ENCODE measurements at places on chromosomes 3 and 15.
A peak's percentile ranks its signal among the peaks of the same experiment; 100 is the strongest.

GRCh38 chr3:64888165-64888564 lies 200.4 kb upstream of the ADAMTS9 start:
- no peak for DNase-seq

- DNase-seq: no peak
These were observed 12.4 kb downstream of the PIF1 start for GRCh38 chr15:64813075-64813474.

- DNase-seq: no peak
These were observed 12.1 kb upstream of the GATA2 start for GRCh38 chr3:128504963-128505730.

DNA sequence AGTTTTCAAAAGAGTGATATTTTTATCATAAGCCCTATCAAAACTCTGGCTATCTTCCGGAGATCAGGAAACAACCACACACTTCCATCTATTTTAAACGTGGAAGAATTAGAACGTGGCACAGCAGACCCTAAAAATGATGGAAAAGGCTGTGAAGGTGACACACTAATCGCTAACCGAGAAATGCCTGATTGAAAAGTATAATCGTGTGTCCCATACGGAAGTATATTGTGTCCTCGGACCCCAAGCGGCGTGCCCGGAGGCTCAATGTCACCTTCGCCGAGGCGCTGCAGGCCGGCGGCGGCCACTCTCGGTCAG lies 642 bp downstream of the COX5A start:
- DNase-seq: no peak

GRCh38 chr3:129586746-129587430 lies 19.6 kb downstream of the PLXND1 start:
- DNase-seq: no peak

- no peak for DNase-seq
These were observed 8.7 kb upstream of the GRM2 start for GRCh38 chr3:51698209-51698608.

- DNase-seq: peak; percentile 73
These were observed 960 bp downstream of the THBS1 start for GRCh38 chr15:39581793-39582285.

DNA sequence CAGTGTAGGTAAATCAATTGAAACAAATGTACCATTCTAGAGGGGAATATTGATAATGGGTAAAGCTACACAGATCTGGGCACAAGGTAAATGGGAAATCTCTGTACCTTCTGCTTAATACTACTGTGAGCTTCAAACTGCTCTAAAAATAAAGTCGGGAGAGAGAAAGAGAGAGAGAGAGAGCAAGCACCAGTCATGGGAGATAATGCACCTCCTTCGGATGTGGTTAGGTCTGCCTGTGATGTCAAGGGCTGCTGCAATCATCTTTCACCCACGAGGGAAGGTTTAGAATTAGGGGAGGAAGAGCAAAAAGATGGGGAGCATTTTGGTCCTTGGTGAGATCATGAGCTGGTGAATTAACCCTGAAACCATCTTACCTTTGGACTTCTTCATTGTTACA lies 219.1 kb downstream of the ZNF385D start:
- no peak for DNase-seq

DNA sequence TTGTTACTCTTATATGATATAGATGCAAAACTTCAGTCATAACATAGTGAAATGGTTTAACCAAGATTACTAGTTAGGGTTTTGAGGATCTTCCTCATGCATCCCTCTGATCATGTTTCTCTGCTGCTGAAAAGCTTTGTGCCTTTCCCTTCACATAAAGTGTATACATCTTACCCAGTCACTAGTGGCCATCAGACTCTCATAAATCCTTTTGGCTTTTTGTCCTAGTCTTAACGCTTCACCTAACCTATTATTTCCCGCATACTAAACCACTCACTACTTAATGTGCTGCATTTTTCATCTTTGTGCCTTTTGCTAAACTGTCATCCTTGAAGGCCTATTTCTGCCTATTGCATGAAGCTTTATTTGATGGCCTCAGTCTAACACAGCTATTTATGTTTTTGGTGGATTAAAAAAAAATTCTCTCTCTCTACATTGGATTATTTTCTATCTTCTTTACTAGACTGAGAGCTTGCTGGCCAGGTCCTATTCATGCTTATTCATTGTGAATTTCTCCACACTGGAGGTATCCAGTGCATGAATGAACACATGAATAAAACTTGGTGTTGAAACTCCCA lies 717.6 kb upstream of the GOLIM4 start:
- no peak for DNase-seq

DNA sequence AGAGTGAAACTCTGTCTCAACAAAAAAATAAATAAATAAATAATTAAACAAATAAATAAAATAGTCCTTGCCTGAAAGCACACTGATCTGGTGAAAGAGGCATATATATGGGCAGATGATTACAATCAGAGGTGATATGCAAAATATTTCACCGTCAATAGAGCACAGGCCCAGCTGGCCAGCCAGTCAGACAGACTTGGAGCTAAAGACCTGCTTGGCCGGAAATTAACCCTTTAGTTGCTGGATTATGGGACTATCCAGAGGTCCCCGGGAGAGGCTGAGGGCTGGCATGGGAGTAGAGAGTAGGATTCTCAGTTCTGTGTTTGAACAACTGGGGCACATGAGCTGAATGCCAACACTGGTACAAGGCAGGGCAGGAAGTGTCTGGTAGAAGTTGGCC lies 59.1 kb upstream of the CTNNB1 start:
- DNase-seq: no peak

GRCh38 chr15:23690015-23690414 lies 2.9 kb upstream of the NDN start:
- DNase-seq: no peak

GRCh38 chr15:63517628-63518027 lies 13.2 kb downstream of the USP3 start:
- no peak for DNase-seq

DNA sequence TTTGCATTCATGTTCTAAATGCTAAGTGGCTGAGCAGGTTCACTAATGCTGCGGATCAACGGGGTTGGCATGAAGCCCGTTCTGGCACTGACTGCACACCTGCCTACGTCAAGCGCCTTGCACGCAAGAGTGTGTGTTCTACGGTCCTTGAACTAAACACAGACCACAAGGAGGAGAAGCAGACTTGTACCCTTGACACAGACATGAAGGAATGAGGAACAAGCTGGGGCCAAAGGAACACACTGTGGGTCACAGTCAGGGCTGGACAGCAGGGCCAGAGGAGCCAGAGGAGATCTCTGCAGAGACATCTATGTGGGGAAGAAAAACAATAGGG lies 48.0 kb upstream of the LDHAL6B start:
- DNase-seq: no peak

- DNase-seq: peak; percentile 24
These were observed at the start of gene C3orf62 for GRCh38 chr3:49276475-49277382. C3orf62 (minus strand) TSS chr3:49277232; CDS start chr3:49276872, 360 bp downstream.

DNA sequence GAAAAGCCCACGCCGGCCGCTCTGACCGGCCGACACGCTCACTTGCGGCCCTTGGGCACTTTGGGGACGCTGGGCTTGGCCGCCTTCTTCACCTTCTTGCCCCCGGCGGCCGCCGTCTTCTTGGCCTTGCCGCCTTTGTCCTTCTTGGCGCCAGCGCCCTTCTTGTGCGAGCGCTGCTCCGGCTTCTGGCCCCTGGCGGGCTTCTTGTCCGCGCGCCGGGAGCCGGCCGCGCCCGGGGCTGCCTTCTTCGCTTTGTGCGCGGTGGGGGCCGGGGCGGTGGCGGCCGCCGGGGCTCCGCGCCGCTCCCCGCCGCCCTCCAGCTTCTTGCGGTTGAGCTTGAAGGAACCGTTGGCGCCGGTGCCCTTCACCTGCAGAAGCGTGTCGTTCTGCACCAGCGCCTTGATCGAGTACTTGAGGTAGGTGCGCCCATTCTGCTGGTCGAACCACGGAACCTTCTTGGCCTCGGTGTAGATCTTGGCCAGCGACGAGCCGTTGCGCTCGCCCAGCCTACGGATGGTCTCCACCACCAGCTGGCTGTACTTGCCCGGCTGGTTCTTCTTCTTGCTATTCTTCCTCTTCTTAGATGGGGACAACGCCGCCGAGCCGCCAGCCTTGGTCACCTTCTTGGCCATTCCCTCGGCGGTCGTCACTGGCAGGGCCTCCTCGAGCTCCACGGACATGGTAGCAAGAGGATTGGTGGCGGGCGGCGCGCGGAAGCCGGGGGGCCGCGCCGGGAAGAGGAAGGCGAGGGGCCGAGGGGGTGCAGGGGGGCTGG lies 36.7 kb downstream of the HMCES start:
- no peak for DNase-seq

DNA sequence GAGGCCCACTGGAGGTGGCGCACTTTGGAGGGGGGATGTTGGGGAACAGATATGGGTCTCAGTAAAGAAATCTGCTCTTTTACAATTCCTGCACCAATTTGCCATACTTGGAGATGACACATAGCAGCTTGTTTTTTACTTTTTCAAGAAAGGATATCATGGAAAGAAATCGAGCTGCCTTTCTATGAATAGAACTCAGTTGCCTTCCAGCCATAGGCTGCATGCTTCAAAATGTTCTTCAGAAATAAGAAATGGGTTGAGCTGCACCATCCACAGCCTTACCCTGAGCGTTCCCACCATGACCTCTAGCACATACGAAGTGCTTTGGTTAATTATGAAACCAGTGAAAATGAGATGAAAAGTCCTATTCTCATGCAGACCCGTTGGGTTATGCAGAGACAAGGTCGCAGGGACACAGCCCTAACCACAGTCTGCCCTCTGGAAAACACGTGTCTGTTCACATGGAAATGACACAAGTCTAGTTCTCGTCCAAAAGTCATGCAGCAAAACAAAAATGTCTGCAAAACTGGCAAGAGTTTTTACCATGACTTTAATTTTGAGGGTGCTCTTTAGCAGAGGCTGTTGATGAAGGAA lies 36.3 kb downstream of the NGRN start:
- DNase-seq: no peak

GRCh38 chr15:28178290-28178689 lies 79.2 kb upstream of the OCA2 start:
- no peak for DNase-seq

DNA sequence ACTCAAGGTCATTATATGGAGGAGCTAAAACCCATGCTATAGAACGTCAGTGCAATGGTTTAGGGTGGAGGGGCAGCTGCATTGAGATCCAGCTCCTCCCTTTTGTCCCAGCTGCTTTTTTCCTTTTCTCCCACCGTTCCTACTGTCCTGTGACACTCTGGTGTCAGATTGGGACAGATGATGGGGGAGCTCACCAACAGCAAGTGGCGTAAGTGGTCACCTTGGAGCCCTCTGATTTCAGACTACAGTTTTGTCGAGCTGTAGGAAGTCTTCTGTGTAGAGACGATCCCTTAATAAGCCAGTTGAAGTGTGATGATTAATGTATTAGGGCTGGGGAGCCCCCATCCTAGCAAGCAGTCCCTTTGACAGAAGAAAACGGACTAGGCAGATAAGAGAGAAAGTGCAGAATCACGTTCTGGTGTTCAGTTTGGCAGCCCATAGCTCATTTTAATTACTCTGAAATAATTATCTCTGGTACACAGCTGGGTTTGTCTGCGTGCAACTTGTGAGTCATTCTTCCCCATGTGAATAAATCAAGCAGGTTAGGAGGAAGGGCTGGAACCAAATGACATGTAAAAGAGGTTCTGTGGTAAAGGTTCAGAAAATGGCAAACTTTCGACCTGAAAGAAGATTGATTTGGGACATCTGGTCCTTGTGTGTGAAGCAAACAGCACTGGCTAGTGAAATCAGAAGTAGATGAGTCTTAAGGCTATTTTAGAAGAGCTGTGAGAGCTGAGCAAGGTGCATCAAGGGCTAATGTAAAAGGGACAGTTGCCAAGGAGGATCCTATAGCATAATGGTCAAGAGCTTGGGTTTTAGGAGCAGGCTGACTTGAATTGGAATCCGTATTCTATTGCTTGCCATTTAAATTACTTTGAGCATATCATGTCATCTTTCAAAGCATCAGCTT lies 241.4 kb downstream of the EDEM1 start:
- DNase-seq: no peak

DNA sequence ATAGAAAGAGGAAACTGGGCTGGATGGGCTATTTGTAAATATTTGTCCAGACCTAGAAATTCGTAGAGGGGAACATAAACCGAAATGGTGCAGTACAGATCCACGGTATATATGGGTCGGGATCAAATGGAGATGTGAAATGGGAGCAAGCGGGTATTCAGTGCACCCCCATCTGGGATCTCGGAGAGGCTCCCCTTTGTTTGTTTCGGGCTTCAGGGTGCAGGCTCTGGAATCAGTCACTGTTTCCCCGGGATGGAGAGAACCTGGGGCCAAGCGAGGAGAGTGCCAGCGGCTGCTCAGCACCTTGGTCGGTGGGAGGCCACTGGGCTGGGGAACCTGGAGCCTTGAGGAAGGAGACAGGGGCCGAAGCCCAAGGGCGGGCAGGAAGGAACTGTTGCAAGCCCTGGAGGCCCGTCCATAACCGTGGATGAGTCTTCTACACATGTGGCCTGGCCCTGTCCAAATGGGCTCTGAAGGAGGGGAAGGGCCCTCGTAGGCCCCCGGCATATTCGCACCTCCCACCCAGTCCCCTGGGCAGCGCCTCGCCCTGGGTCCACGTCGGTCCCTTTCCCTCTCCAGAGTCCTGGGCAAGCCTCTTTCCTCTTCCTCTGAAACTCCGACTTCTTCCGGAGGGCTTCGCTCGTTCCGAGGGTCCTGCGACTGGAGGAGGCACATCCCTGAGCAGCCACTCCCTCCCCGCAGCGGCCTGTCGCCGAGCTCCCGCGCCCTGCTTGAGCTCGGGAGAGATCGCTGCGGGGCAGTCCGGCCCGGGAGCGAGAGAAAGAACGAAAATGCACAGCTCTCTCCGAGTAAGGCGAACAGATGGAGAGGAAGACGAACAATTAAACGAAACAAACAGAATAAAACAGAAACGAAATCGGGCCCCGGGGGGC lies 3.0 kb downstream of the ISL2 start:
- no peak for DNase-seq

Measured in GM04503 (cell line).